ENCODE measurements at places on chromosomes 1 and 21.

- DNase-seq: no peak
Observed at GRCh38 chr1:214761030-214761429, 158.0 kb downstream of the CENPF start.

- no peak for DNase-seq
Observed at GRCh38 chr1:201253906-201254624, 29.2 kb upstream of the PKP1 start.

- DNase-seq: no peak
Observed at GRCh38 chr1:22915816-22916470, 56.7 kb downstream of the LACTBL1 start.

DNA sequence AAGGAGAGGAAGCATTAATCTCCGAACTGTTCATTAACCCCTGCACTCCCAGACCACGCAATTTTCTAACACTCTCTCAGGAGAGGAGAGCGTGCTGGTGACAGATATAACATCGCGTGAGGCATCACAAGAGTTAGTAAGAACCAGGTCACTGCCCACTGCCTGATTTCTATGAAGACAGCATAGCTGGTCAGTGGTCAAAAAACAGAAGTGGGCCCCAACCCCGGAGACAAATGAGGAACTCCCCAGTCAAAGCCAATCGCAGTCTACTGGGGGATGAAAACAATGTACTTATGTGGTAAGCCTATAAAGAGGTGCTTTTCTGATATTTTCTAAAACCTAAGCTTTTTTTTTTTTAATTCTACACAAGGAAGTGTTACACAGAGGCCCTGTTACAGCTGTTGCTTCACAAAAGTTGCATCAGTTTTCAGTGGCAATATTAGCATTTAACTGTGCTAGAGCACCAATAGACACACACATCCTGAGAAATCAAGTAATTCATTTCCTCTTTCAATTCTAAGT is 231.8 kb upstream of the IRF2BP2 start:
- no peak for DNase-seq

DNA sequence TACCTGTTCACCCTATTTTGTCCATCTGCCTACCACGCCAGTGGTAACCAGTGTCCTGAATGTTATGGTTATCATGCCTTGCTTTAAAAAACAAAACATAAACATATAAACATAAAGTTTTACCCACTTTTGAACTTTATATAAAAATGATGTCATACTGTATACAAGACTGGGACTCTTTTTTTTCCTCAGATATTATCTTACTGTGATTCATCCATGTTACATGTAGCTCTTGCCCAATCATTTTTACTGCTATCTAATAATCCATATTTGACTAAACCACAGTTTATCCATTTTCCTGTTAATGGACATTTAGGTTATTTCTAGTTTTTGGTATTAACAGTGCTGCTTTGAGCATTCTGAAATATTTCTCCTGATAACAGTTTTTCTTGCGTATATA is 78.8 kb downstream of the GPR161 start:
- DNase-seq: no peak

DNA sequence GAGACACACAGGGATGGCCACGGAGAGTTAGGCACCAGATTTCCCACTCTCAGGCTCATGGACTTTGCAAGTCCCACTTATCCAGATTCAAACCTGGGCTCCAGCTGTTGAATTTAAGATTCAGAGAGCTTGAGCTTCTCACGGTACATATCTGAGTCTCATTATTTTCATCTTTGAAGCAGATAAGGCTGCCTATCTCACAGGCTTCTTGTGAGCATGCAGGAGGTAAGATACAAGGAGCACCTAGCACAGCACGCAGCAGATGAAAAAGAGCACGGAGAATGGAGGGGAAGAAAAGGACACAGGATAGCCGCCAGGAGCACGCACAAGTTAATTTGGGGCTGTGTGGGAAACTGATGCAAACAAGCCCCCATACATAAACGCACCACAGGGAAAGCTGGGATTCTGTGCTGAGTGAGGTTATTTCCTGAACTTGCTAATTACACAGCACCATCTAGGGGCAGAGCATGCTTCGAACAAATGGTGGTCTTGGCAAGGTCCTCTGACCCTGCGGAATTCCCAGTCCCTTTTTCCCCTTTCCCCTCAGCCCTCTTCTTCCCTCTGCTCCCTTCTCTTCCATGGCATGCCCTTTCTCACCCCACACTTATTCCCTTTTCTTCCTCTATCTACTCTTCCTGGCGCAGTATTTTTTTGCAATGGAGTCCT is 134.7 kb upstream of the VANGL1 start:
- DNase-seq: no peak

GRCh38 chr1:158185770-158186169 is 5.1 kb downstream of the CD1D start:
- no peak for DNase-seq

DNA sequence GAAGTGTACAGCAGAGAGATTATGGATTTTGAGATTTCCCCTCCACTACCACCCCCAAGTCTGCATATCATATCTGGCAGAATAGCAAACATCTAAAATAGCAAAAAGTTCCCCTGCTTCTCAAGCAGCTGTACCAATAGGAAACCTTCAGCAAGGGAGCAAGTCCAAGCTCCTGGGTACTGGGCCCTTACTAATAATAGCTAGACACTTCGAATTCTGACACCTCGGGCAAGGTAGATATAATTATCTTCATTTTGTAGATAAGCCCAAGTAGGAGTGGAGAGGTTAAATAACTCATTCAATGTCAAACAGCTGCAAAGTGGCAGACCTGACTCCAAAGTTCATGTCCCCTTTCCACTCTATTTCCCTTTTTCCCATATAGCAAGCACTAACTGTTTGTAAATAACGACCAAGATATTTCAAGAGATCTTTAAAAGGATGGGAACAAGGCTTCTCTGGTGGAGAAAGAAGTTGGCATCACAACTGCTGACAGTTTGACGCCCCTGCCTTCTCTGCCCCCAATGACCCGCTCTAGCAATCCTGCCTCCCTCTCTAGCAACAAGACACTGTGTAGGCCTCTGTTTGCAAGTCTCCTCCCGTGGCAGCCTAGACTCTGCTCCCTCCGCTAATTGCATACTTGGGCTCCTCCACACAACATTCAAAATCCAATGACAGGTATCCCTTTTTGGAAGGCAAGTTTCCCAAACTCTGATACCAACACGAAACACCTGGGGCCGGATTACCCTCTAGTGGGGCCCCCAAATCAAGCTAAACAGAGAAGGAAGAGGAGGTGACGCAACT is 18.7 kb upstream of the ADAR start:
- no peak for DNase-seq

- no peak for DNase-seq
Observed at GRCh38 chr1:232145768-232146167, 484.2 kb downstream of the SIPA1L2 start.

GRCh38 chr1:147635342-147635741 is 35.0 kb downstream of the ACP6 start:
- no peak for DNase-seq

DNA sequence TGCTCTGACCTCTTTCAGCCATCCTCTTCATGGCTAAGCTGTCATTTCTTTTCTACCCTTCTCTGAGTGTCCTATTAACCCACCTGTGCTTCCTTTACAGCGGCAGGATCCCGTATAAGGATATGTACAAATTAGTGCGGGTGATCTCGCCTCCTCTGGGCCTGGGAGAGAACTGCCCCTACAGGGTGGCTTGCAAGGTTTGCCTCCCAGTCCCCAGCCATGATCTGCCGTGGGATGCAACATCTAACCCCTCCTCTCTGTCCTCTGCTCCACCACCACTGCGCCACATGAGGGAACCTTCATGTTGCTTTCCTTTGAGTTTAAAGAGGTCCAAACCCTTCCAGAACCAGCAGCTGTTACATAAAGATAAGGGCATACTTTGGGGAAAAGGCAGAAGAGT is 282.2 kb downstream of the ZNF648 start:
- no peak for DNase-seq

DNA sequence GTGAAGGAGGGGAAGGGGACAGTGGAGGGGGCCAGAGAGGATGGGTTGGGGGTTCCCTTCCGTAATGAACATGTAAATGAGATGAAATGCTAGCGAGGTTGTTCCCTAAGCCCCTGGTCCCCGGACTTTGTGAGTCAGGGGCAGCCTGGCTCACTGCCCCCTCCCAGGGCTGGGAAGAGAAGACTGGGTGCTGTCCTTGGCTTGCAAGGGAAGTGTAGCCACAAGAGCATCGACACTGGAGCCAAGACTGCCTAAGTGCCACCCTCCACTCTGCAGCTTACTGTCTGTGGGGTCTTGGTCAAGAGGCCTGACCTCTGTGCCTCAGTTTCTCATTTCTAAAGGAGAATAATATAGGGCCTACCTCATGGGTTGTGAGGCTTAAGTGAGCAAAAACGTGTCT is 483 bp downstream of the PEAR1 start:
- DNase-seq: no peak

- DNase-seq: no peak
Observed at GRCh38 chr21:29145852-29146453, 15.5 kb downstream of the MAP3K7CL start.

DNA sequence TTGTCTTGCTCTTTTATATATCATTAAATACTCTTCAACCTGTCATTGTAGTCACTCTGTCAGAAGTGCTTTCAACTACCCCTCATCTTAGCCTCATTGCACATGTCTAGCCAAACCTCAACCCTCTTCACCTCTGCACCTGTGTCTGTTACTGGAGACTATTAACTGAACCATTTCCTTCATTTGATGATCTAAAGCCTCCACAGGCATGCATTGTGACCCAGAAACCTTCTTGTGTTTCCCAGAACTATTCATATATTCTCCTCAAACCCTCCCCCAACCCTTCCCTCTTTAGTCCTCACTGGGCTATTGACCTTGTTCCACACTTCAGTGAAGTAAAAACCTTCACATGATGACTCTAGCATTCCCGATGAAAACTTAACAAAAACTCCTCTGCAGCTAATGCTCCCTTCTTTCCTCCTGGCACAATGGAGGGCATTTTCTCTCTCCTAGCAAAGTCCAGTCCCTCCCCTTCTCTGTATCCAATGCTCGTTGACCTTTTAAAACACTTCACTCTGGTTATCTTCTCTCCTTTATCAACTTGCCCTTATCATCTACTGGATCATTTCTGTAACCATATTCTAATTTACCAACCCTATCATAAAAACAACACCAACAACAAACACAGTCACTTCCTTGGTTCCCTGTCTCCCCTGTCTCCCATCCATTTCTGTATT is 86.1 kb downstream of the BACH1 start:
- DNase-seq: no peak

- no peak for DNase-seq
Observed at GRCh38 chr1:175072099-175072951, 4.7 kb downstream of the TNN start.

- no peak for DNase-seq
Observed at GRCh38 chr21:45594721-45595489, 48.6 kb upstream of the PCBP3 start.

- no peak for DNase-seq
Observed at GRCh38 chr1:215970406-215970805, 403.3 kb downstream of the KCTD3 start.

DNA sequence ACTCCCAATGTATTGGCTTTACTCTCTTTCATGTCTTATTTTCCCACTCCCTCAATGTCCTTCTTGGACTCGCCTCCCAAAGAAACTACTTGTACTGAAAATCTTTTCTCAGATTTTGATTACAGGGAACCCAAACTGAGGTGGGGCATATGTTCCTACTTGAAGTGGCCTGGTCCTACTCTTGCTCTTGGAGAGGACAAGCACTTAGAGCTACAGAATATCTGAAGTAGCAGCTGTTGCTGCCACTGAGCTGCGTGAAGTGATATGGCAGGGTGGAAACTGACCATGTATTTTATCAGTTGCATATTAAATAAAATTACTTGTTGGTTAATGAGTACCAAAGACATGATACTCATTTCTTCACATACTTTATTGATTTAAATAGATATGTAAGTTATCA is 129.5 kb downstream of the TSEN15 start:
- DNase-seq: no peak

GRCh38 chr21:46069166-46069565 is 28.7 kb upstream of the COL6A2 start:
- DNase-seq: no peak

DNA sequence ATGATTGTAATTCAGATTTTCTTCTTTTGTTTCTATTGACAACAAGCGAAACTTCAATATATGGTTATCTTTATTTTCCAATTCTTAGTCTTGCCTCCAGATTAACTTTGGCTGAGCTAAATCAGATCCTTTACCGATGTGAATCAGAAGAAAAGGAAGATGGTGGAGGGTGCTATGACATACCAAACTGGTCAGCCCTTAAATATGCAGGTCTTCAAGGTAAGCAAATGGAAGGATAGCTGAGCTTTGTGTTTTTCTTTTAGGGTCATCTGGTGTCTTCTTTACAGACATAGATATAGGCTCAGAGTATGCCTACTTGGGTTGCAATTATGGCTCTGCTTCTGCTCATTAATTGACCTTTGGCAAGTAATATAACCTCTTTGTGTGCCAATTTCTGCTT is 37.7 kb downstream of the AGL start:
- DNase-seq: no peak

DNA sequence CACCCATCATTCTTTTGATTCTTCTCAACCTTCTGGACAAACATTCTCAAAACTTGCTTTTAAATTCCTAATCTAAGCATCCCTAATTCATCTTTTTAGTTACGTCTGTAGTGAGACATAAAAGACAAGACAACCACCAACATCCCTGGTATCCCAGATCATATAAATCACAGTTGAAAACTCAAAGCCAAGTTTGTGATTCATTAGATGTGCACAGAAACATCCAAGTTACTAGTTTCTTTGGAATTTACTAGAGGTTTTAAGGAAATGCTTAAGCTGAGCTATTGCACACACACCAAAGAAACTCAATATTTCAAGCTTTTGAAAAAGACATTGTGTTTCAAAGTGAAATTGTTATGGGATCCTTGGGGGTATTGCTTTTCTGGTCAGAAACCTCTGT is 47.6 kb downstream of the ATP6V1G3 start:
- DNase-seq: no peak

DNA sequence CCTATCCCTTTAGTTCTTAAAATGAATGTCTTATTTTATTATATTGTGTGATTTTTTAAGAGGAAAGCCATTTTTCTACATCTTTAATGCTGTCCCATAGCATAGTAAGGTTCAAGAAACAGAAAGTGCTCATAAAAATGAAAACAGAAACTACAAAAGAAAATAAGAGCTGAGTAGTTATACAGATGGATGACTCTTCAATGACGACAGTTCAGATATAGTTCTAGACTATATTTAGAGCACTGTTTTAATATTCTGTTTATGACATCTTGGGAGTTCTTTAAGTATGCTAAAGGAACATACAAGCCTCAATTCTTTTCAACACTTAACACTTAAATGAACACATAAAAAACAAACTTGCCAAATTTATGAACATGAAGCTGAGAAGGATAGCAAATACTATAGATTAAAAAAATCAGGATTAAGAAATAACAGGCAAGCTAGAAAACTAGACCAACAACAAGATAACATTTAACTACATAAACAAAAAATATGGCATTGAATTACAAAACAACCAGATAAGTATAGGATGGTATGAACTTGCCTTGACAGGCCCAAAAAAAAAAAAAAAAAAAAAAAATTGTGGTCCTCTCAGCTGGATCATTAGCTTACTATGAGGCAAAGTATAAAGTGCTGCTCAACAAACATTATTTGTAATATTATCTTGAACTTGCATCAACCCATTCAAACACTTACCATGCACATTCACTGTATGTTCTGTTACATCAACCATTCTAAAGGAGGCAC is 87.9 kb downstream of the ZZZ3 start:
- no peak for DNase-seq

GRCh38 chr1:224676551-224676950 is 60.4 kb downstream of the CNIH3 start:
- no peak for DNase-seq

All from T-helper 22 cell (primary cell).